Activated CD8-positive, alpha-beta memory T cell treated with anti-CD3 and anti-CD28 coated beads, Interleukin-2, amount 50 U/mL, for 4 hours (primary cell): ENCODE measurements at places on chromosomes 16 and 17.

DNA sequence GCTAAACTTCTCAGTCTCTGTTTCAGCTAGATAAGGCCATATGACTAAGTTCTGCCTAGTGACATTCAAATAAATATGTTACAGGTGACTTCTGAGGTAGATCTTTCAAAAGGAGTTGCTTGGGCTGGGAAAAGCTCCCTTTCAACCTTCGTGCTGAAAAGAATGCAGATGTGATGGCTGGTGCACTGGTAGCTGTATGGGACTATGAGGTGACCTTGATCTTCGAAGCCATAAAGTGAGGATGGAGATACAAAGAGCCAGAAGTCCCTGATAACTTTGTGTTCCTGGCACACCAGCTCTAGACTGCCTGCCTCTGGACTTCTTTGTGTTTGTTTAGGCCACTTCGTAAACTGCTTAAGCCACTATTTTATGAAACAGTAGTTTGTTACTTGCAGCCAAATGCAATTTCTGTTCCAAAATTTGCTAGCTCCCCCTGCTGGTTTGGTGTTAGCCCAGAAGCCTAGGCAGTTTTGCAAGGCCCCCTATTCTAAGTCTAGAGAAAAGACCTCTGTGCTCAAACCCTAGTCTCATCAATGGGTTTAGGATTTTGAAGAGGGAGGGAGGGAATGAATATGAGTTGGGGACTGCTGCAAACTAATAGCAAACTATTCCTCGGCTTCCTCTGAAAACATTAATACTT, 23.3 kb upstream of the ERCC4 start:
- DNase-seq = no peak

DNA sequence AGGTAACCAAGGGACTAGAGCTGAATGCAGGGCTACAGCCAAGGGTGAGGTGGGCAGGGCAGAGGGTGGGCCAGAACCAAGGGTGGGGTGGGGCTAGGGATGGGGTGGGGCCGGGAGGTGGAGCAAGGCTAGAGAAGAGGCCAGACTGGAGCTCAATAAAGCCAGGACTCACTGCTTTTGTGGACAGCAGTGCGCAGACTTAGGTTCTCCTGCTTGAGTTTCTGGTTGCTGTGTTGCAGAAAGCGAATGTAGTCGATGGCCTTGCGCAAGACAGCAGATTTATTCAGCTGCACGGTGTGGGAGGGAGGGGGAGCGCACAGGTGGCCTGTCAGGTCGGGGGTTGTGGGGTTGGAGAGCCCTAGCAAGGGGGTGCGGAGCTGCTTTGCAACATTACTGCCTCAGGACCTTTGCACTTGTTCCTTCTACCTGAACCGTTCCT, 18.7 kb downstream of the SREBF1 start:
- no peak for DNase-seq

DNA sequence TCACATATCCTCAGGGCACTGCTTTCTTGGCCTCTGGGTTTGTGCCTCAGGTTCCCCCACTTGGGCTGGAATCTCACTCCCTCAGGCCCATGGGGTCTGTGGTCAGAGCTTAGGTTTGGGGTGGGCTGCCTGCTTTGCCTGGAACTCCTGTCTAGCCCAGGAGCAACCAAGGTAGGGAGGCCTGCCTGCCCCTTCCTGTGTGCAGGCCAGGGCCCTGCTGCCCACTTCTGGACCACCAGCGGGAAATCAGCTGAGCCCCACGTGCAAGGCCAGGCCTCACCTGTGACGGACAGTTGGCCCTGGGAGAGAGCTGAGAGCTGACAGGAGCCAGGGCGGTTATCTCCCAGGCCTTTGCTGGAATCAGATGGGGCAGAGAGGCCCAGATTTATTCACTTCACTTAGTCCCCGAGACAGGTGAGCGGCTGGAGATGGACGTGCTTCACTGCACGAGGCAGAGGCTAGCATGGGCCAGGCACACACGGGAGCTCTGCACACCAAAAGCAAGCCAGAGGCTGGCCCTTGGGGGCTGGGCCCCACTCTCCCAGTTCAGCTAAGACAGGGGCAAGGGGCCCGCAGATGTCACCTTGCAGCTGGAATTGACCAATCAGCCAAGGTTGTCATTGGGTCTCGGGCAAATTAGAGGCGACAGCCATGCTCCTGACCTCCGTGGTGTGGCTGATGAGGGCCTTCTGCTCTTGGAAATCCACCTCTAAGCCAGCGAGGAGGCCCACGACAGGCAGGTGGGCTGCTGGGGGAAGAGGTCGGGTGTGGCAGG, 49.9 kb upstream of the DOC2B start:
- peak; percentile 7 for DNase-seq

- DNase-seq = no peak
Measured at GRCh38 chr16:58031016-58031800, 5.7 kb downstream of the MMP15 start.

DNA sequence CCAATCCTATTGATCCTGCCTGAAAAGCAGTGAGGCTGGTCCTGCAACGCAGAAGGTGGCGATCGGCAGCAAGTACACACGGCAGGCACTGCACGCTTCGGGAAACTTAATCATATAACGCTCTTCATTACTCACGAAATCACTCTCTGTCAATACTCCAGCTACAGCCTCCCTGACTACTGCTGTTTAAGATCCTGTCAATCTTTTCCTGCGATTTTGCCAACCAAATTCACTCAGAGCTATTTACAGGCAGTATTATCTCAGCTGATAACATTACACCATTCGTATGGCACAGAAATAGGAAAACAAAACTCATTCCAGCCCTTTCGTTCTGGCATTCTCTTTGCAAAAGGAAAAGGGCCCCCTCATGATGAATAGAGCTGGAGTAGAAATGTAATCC, 262.4 kb upstream of the CDH8 start:
- DNase-seq = no peak

DNA sequence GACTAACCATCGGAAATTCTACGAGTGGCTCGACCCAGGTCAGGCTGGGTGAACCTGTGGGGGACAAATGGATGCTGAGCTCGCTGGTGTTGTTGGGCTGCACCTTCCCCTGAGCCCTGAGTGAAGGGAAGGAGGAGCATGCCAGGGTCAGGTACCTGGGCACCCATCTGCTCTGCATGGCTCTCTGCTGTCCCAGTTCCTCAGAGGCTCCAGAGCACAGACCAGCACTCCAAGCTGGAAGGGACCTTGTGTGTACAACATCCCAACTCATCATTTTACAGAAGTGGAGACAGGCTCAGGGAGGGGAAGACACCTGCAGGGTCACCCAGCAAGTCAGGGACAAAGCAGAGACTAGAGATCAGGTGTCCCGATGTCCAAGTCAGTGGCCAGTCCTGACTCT, 84.9 kb upstream of the NLRP1 start:
- no peak for DNase-seq

DNA sequence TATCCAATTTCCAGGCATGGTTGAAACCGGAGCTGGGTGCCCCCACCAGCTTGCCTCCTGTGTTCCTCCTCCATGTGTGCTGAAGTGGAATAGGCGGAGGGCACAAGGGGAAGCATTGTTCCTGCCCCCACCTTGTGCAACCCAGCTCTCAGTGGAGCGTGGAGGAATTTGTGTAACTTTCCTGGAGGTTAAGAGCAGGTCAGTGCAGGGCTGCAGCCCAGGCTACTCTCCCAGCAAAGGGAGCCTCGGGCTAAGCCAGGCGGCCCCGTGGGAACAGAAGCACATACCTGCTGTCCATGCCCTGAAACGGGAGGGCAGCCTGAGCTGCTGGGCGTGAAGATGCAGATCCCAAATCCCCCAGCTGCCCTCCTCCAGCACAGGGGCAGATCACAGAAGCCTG, 158.8 kb upstream of the LHX1 start:
- DNase-seq = no peak

DNA sequence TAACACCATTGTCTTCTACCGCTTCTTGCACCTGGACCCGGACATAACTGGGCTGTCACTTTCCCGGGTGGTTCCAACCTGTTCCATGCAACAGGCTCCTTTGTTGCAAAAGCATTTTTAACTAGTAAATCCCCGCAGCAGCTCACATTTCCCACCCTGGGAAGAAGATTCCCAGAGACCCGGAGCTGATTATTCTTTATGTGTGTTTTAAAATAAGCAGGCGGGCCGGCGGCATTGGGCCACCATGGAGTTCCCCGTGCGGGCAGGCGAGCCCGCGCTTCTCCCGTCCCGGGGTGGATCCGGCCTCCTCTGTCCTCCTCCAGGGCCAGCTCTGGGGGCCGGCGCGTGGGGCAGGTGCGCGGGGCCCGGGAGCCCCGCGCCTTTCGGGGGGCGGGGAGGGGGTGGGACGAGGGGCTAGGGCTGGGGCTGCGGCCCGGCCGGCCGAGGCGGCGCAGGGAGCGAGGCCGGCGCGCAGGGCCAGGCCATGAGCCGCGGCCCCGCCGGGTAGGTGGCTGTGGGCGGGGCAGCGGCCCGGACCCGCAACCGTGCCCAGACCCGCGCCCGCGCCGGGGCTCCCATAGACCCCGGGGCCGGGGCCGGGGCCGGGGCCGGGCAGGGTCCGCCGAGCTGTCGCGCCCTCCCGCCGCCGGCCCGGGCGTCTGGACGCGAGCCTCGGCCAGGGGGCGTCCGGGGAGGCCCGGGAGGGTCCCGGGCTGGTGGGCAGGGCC, 1.7 kb downstream of the CRAMP1 start:
- DNase-seq = no peak

DNA sequence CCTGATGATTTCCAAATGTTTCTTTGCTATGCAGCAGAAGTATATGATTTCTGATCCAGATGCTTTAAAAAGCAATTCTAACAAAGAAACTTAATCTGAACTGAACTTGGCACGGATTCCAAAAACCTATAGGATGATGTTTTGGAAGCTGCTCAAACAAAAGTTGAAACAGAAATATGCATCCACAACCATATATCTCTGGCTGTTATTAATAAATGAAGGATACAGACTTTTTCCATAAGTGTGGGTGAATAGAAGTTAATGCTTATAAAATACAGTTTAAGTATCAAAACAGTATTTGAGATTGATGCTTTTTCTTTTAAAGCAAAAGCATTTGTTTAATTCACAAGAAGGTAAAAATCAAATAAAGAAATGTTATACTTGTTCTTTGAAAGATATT, 27.9 kb upstream of the NACA2 start:
- no peak for DNase-seq
